Activated T-cell treated with anti-CD3 and anti-CD28 coated beads, Interleukin-2, amount 50 U/mL, for 24 hours (primary cell): ENCODE measurements at places on chromosomes 11 and 22.
A peak's percentile ranks its signal among the peaks of the same experiment; 100 is the strongest.

DNA sequence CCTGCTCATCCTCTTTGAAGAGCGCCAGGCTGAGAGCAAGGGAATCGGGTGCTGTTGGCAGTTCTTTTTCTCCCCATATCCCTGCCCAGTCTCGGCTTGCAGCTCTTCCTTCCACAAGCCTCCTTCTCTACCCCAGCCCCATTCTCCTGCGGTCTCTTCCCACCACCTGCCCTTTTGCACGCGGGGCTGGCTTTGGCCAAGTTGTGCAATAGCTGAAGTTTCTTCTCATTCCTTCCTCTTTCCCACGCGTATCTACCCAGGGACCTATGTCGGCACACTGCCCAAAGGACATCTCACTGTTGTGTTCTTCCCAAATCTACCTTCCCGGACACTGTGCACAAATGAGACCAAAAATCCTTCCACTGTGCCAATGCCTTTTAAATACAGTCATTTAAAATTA is 22.3 kb upstream of the HTR3A start:
- DNase-seq = no peak
- H3K27me3 ChIP-seq = peaks cover 14% of the 10 kb centered on the region
- no peak overlapping the region for H3K4me3 ChIP-seq
- H3K27ac ChIP-seq = no peak overlapping the region

DNA sequence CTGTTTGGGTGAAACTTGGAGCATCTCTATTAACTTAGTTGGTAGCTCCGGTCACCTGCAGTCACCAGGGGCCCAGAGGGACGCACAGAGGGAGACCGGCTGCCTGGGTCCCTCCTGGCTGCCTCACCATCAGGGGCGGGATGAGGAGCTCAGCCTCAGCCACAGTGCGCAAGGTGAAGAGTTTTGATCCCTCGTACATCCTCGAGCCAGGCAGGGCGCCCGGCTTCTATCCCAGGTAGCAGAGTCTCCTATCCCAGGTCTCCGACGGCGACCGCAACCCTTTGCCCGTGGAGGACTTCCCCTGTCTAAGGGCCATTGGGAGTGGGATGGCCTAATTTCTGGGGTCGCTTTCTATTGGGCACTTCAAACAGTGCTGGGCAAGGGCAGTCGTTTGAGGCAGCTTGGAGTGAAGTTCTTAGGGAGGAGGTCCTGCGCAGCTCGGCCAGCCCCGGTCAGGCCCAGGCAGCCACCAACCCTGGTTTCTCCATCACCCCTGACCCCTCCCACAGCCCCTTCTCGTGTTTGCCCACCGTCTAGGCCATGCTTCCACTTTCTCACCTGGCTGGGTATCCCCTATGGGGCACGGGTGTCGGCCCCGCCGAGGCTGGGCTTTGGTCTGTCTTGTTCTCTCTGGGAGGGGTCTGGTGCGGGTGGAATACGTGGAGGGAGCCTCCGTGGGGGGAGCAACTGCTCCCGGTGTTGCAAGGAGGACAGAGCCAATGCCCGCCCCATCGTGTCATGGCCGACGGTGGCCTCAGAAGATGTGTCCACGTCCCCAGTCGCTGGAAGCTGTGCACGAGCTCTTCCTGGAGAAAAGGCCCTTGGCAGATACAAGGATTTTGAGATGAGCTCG is 3.6 kb upstream of the MRGPRG start:
- no peak overlapping the region for H3K27ac ChIP-seq
- H3K27me3 ChIP-seq = peaks cover 15% of the 10 kb centered on the region
- no peaks in the 10 kb centered on the region for H3K36me3 ChIP-seq
- H3K4me3 ChIP-seq = no peak overlapping the region
- H3K4me1 ChIP-seq = peaks cover 7% of the 10 kb centered on the region

DNA sequence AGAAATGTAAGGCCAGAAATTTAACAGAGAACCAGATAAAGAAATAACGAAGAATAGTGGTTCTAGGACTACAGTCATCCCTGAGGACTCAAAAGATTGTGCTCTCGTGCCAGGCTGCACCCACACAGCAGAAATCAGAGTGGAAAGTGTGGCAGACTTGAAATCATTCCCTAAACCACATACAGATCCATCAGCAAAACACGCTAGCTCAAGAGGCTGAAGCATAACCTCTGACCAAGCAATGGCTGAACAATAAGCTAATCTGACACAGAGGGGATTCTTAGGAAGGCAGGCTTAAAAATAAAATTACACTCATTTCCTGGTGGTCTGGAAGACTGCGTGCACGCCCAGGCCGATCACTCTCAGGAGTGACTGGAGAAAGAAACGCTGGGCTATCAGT is 19.0 kb downstream of the NCF4 start:
- no peak overlapping the region for H3K27ac ChIP-seq
- H3K4me1 ChIP-seq = peaks cover 27% of the 10 kb centered on the region
- no peak for DNase-seq
- peaks cover 2% of the 10 kb centered on the region for H3K27me3 ChIP-seq
- H3K36me3 ChIP-seq = no peaks in the 10 kb centered on the region

- H3K27ac ChIP-seq = no peak overlapping the region
- H3K4me3 ChIP-seq = no peak overlapping the region
- no peak for DNase-seq
- no peaks in the 10 kb centered on the region for H3K36me3 ChIP-seq
Observed at GRCh38 chr11:120289426-120289825, 35.7 kb upstream of the TLCD5 start.

DNA sequence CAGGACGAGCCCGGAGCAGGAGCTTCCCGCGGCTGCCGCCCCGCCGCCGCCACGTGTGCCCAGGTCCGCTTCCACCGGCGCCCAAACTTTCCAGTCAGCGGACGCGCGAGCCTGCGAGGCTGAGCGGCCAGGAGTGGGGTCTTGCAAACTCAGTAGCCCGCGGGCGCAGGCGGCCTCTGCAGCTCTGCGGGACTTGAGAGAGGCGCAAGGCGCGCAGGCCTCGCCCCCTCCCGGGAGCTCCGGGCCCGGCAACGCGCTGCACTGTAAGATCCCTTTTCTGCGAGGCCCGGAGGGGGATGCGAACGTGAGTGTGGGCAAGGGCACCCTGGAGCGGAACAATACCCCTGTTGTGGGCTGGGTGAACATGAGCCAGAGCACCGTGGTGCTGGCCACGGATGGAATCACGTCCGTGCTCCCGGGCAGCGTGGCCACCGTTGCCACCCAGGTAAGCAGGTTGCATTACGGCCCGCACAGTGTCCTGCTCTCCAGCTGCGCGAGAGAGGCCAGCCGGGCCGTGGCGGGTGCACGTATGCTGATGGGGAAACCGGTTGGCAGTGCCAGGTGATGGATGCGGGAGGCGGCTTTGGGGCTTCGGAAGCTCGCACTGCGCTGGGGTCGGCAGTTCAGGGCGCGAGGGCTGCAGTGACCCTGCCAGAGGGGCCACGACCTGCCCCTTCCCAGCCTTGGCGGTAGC is 2.0 kb downstream of the SLC6A5 start:
- peaks cover 8% of the 10 kb centered on the region for H3K4me1 ChIP-seq
- peaks cover 98% of the 10 kb centered on the region for H3K27me3 ChIP-seq
- no peak overlapping the region for H3K27ac ChIP-seq
- H3K36me3 ChIP-seq = no peaks in the 10 kb centered on the region
- no peak overlapping the region for H3K4me3 ChIP-seq

GRCh38 chr11:63652671-63653070 is 18.5 kb downstream of the ATL3 start:
- no peak for DNase-seq
- peaks cover 64% of the 10 kb centered on the region for H3K36me3 ChIP-seq
- peaks cover 17% of the 10 kb centered on the region for H3K4me1 ChIP-seq
- H3K27me3 ChIP-seq = no peaks in the 10 kb centered on the region

- H3K4me3 ChIP-seq = no peak overlapping the region
- peaks cover 57% of the 10 kb centered on the region for H3K36me3 ChIP-seq
- no peak for DNase-seq
- H3K4me1 ChIP-seq = peaks cover 70% of the 10 kb centered on the region
- H3K27ac ChIP-seq = peak overlapping the region; percentile 3
Observed at GRCh38 chr11:121485216-121485615, 32.4 kb upstream of the SORL1-AS1 start.

DNA sequence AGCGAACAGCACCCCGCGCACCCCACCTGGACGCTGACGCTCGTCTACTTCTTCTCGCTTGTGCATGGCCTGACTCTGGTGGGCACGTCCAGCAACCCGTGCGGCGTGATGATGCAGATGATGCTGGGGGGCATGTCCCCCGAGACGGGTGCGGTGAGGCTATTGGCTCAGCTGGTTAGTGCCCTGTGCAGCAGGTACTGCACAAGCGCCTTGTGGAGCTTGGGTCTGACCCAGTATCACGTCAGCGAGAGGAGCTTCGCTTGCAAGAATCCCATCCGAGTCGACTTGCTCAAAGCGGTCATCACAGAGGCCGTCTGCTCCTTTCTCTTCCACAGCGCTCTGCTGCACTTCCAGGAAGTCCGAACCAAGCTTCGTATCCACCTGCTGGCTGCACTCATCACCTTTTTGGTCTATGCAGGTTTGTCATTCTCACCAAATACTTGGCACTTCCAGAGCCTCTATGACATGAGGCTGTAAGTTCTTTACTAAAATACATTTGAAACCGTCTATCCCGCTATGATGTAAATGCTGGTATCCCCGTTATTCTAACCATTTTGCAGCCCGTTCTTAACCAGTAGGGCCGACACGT is 535 bp downstream of the AQP11 start:
- H3K4me1 ChIP-seq = peaks cover 22% of the 10 kb centered on the region
- H3K4me3 ChIP-seq = peak overlapping the region; percentile 77
- no peak for DNase-seq
- H3K27me3 ChIP-seq = peaks cover 24% of the 10 kb centered on the region
- peaks cover 1% of the 10 kb centered on the region for H3K36me3 ChIP-seq

DNA sequence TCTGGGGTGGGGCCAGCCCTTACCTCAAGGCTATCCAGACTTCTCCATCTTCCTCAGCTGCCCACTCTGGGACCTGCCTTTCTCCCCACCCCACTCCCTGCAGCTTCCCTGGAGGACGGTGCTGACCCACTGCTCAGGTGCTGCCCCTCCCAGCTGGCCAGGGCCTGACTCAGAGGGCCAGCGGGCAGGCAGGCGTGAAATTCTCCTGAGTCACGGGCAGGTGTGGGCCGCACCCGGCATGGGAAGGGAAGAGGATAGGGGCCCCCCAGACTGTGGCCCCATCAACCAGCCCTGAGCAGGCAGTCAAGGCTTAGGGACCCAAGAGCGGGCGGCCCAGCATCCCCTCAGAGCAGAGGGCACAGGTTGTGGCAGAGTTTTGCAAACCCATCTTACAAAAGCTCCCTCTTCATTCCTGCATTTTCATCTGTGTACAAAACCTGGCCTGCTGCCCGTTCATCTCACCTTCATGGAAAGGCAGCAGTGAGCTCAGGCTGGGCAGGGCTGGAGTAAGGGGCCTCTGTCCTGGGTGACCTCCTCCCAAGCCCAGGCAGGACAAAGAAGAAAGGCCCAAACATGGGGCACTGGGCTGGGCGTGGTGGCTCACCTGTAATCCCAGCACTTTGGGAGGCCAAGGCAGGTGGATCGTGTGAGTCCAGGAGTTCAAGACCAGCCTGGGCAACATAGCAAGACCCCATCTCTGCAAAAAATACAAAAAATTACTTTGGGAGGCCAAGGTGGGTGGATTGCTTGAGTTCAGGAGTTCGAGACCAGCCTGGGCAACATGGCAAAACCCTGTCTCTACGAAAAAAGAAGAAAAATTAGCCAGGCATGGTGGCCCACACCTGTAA is 6.1 kb downstream of the RHOD start:
- H3K4me1 ChIP-seq = no peaks in the 10 kb centered on the region
- H3K27me3 ChIP-seq = no peaks in the 10 kb centered on the region
- H3K4me3 ChIP-seq = no peak overlapping the region
- DNase-seq = no peak
- H3K36me3 ChIP-seq = no peaks in the 10 kb centered on the region
- no peak overlapping the region for H3K27ac ChIP-seq

- peaks cover 16% of the 10 kb centered on the region for H3K36me3 ChIP-seq
- no peak overlapping the region for H3K4me3 ChIP-seq
- H3K27ac ChIP-seq = no peak overlapping the region
- H3K27me3 ChIP-seq = no peaks in the 10 kb centered on the region
- H3K4me1 ChIP-seq = peaks cover 8% of the 10 kb centered on the region
Observed at GRCh38 chr22:42913874-42914510, 56.9 kb upstream of the ARFGAP3 start.

DNA sequence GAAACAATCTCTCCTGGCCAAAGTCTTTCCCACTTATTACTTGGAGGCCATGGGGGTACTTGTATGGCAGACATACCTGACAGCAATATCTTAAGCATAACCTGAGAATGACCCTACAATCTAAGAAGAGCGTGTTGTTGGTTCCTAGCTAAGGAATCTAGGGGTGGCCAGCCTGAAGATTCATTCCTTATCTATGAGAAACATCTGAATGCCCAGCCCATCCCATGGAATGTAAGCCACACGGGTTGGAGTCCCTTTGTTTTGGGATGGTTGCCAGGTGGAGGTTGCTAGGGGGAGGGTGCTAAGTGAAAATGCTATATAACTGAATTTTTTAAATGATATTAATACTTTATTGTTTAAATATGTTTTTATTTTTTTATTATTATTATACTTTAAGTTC is 725.0 kb downstream of the ETS1 start:
- peaks cover 15% of the 10 kb centered on the region for H3K27me3 ChIP-seq
- DNase-seq = no peak
- no peak overlapping the region for H3K4me3 ChIP-seq
- H3K4me1 ChIP-seq = no peaks in the 10 kb centered on the region
- no peaks in the 10 kb centered on the region for H3K36me3 ChIP-seq
- H3K27ac ChIP-seq = no peak overlapping the region
